ENCODE measurements at places on chromosomes 6 and 20. TPM values are rescaled to one million over a fixed set of nuclear protein-coding genes. Genes with fewer than 3 reads are reported as not detected.

- DNase-seq: no peak
Observed at GRCh38 chr6:131819572-131820124, 11.8 kb downstream of the ENPP1 start.

DNA sequence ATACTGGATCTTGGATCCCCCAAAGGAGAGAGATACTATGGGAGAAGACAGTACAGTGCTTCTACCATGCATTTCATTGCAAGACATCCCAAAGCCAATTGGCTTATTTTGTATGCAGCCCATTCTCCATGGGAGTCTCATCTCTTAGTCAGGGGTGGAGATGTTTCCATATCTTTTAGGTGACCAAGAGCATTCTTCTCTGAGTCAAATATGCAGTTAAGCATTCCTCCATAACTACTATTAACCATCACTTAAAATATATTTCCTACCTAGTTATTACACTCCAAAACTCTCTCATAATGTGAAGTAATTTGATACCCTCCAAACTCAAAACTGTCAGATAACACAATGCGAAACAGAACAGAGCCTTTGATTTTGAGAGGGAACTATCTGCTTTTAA, 542.6 kb downstream of the HDGFL1 start:
- DNase-seq: no peak

GRCh38 chr6:583116-583515, 73.8 kb downstream of the HUS1B start:
- no peak for DNase-seq

DNA sequence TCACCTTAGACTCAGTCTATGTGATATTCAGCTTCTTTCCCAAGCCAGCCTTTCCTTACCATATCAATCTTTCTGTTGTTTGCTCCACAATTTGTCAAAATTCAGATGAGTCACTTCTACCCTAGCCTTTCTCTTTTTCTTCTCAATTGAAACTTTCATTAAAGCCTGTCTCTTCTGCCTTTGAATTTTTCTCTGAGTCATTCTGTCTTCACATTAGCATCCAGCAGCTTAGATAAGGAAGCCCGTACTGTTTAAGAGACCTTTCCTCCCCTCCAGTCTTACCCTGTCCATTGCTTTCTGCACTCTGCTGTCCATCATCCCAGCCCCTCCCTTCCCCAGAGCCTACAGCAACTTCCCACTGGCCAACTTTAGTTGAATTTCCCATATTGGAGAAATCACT, 34.9 kb upstream of the RALGAPA2 start:
- no peak for DNase-seq

DNA sequence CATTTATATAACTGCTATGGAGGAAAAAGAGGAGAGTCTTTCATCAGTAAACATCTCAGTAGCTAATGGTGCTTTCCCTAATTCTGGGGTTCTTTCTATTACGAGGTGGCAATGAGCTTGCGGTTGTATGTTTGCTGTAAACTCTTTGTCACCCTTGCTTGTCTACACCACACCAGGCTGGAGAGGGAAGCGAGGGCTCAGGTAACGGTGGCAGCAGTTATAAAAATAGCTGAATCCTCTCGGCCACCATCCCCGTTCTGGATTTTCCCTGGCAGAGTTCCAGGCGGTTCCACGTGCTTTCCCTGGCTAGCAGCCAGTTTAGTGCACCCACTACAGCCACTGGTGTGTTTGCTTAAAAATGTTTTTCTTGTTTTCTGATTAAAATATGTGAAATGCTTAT, 39.0 kb downstream of the MAS1 start:
- no peak for DNase-seq

- no peak for DNase-seq
Observed at GRCh38 chr6:161128230-161128629, 136.7 kb downstream of the MAP3K4 start.

DNA sequence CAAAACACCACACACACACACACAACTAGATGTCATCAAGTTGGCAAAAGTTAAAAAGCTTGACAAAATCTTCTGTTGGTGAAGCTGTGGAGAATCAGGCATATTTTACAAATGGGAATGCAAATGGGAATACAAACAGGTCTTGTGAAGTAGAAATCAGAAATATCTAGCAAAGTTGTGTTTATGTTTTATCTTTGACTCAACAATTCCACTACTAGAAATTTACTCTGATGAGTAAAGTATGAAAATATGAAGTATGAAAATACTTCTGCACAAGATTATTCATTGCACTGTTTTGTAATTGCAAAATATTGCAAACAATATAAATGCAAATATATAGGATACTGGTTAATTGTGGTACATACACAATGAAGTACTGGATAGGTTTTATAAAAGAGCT, 1166.0 kb upstream of the GJE1 start:
- no peak for DNase-seq

- peak; percentile 89 for DNase-seq
Observed at GRCh38 chr6:34696739-34697543, at the start of gene ILRUN. Gene ILRUN, minus strand, starts transcription at chr6:34696767. Its CDS starts 164 bp downstream, at chr6:34696603.

- DNase-seq: no peak
Observed at GRCh38 chr20:47843886-47844567, 58.7 kb upstream of the SULF2 start.

DNA sequence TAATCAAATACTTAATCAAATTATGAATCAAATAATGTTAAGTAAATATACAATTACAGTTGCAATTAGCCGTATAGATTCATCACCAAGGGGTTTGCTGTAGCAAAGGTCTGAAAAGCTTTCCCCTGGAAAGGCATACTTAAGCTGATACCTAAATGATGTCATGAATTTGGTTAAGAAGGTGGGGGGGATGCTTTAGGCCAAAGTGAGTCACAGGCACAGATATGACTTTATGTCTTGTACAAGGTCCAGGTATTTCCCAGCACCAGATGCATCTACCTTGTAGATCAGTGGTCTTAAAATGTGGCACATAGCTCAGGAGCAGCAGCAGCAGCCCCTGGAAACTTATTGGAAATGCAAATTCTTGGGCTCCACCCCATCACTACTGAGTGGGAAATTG, 557.3 kb upstream of the CDH4 start:
- DNase-seq: no peak

GRCh38 chr6:30879684-30880427, 4.5 kb upstream of the DDR1 start:
- no peak for DNase-seq

DNA sequence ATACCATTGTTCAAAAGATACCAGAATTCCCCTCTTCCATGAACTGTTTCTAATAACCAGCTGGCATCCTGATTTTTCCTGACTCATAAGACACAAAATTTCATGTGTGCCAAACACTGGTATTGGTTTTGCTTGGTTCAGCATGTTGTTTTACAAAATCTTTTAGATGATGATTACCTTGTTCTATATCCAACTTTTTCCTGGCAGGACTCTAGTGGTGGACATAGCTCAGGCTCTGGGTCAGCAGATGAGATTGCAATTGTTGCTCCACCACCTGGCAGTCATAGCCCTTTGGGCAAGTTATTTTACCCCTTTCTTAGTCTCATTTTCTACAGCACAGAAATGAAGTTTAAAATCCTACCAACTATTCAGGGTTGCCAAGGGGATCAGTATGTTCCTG, 6.2 kb downstream of the TRIM38 start:
- no peak for DNase-seq

GRCh38 chr6:117465691-117466090, 16.8 kb upstream of the DCBLD1 start:
- no peak for DNase-seq

- DNase-seq: no peak
Observed at GRCh38 chr6:119346936-119347335, 2.6 kb downstream of the MAN1A1 start.

DNA sequence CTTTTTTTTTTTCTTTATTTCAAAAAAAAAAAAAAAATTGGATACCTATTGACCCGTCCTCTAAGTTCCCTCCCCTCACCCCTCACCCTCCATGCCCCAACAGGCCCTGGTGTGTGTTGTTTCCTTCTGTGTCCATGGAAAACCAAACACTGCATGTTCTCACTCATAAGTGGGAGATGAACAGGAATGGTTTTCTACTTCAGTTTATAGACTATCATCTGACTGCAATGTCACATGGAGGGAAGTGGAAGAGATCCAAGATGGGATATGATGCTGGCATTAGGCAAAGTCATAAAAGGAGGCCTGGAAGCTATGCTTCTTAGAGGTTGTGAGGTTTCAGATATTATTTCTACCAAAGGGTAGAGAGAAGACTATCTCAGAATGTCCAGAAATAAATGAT, 237.5 kb downstream of the MAFB start:
- no peak for DNase-seq

DNA sequence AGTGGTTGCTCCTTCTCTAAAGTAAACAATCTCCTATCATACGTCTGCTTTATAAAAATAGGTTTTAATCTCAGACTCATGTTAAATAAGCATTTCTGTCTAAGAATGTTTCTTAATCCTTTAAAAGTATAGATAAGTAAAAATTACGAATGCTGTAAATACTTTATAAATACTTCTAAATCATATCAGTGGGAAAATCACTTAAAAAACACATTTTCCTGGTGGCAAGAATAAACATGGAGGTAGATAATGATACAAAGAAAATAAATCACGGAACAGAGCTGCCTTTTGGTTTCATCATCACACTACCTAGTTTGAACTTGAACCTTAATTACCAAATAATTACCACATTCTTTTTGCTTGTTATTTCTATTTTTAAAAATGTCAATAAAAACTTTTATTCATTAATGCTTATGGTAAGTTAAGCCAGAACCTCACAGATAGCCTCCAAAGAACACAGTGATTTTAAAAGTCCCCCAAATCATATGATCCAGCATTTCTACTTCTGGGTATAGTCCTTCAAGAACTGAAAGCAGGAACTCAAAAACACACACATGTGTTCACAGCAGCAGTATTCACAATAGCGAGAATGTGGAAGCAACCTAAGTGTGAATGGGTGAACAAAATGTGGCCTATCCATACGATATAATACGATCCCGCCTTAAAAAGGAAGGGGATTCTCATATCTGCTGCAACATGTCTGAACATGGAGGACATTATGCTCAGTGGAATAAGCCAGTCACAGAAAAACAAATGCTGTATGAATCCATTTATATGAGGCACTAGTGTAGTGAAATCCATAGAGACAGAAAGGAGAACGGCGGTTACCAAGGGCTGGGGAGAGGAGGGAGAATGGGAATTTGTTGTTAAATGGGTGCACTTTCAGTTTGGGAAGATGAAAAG, 72.4 kb downstream of the SLC22A23 start:
- no peak for DNase-seq

DNA sequence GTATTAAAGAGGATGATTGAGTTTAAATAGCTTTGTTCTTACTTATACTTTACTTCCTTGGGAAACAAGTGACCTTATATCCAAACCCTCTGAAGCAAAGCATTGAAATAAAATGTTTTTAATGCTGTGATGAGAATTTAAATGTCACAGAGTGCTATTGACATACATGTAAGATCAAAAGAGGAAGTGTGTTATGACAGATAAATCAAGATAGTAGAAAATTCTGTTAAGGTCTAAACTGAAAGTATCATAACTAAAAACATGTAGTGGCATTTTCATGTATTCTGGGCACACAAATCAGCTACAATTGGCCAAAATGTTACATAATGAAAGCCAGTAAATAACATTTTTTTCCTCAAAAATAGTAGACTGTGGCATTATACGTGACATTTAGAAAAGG, 318.0 kb downstream of the GRIK2 start:
- DNase-seq: no peak

DNA sequence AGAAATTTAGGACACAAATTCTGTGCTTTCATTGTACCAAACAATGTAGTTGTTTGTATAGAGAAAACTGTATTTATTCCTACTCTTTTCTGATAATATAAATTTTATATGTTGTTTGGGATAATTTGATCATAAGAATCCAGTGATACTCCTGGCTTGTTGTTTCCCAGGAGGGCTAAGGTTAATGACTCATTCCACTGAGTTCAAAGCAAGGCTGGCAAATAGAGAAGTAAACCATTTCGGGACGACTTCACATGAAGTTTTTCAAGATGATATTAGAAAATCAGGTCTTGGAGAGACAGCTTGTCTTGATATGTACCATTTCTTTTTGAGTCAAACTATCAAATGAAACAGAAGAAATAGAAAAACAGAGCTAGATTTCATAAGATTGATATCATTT, 326.1 kb upstream of the CNR1 start:
- DNase-seq: no peak

GRCh38 chr6:44423306-44423705, 35.8 kb downstream of the CDC5L start:
- DNase-seq: no peak

Gene FAM184A
- 3.1 TPM for total RNA-seq

Gene DOK5
- total RNA-seq: not detected

Gene SRMS
- total RNA-seq: not detected

Gene OR2J3
- not detected for total RNA-seq

Gene LINC00237
- total RNA-seq: not detected

Gene BPI
- not detected for total RNA-seq

Gene BRD2
- 140 TPM for total RNA-seq

Gene WFDC5
- not detected for total RNA-seq

Gene RIPOR3
- total RNA-seq: 15.1 TPM

Gene KCNK5
- 2.6 TPM for total RNA-seq

Gene MCCD1
- total RNA-seq: not detected

Measured in ascending aorta (tissue), 2 donors.